ENCODE measurements at places on chromosomes 4 and X.

- no peak for DNase-seq
Measured at GRCh38 chr4:190018201-190018920, 8.7 kb downstream of the FRG2 start.

DNA sequence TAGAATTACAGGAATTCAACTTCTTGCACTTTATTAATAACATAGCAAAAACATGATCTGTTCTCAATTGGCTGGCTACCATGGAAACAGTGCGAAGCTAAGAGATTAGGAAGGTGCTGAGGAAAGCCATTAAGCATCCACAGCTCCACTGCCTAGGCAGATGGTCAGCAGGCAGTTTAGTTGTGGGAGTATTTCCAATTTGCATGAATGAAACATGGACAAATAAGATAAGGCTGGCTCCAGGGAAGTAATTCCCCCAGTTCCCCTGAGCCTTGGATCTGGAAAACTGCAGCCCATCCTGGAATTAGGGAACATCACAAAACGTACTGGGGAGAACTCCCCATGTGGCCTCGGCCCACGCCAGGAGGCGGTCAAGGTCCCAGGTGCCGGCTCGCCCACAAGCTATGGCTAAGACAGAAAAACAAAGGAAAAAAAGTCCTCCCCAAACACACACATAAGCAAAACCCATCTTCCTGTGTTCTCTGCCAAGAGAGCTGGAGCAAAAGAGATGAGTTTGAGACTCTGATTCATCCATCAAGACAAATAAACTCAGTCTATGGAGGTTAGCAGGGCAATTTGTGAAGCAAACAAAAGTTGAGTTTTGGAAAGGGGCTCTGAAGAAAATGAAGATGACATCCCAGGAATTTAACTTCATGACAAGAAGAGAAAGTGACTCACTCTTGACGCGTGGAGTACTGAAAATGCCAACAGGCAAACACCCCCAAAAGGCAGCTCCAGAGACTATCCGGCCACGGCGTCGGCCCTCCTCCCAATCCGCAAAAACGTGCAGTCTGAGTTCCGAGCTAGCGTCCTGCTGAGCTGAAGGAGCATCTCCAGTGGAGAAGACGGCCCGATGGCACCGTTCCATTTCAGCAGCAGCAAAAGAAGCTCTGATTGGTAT is 45.1 kb downstream of the IGFBP7 start:
- DNase-seq = no peak

GRCh38 chr4:76624931-76625715 is 190.1 kb downstream of the SHROOM3 start:
- DNase-seq = no peak

GRCh38 chrX:29690061-29690460 is 525.3 kb upstream of the MAGEB2 start:
- DNase-seq = no peak

DNA sequence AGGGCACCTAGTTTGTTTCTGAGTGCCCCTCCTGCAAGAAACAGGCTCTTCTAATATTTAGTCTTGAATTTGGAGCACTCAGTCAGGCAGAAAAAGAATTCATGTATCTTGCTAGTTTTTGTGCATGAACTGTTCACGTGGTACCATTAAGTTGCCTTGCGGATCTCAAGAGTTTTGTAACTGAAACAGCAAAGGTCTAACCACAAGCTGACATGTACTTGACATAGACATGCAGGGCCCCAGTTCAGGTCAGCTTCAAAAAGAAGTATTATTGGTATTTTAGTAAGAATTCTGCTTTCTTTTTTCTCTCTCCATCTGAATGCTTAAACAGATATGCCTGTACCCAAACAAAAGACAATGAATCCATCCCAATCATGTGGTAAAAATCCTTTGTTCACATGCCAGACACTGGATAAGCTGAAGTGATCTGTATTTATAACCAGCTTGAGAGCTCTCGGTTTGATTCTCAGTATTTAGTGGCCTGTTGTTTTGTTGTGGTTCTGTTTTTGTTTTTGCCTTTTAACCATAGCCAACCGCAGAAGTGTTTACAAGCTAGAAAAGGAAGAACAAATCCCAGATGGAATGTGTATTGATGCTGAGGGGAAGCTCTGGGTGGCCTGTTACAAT is 13.0 kb downstream of the RGN start:
- peak; percentile 25 for DNase-seq

- no peak for DNase-seq
Measured at GRCh38 chr4:170087163-170087700, 2.5 kb downstream of the AADAT start.

GRCh38 chr4:110196871-110197528 is 1.4 kb downstream of the ELOVL6 start:
- DNase-seq = no peak

DNA sequence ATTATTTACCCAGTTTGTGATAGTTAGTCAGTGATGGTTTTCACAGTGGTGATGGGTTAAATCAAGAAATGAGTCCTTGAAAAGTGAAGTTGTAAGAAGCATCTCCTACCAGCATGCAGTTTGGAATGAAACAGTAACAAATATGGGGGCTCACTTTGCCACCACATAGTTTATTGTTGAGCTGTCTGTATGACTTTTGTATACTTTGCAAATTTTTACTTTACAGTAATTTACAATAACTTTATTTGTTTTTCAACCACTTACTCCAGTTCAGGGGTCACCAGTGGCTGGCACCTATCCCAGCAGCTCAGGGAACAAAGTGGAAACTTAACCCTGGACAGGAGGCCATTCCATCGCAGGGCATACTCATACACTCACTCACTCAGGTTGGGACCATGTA is 64.5 kb upstream of the ANKRD50 start:
- DNase-seq = no peak

DNA sequence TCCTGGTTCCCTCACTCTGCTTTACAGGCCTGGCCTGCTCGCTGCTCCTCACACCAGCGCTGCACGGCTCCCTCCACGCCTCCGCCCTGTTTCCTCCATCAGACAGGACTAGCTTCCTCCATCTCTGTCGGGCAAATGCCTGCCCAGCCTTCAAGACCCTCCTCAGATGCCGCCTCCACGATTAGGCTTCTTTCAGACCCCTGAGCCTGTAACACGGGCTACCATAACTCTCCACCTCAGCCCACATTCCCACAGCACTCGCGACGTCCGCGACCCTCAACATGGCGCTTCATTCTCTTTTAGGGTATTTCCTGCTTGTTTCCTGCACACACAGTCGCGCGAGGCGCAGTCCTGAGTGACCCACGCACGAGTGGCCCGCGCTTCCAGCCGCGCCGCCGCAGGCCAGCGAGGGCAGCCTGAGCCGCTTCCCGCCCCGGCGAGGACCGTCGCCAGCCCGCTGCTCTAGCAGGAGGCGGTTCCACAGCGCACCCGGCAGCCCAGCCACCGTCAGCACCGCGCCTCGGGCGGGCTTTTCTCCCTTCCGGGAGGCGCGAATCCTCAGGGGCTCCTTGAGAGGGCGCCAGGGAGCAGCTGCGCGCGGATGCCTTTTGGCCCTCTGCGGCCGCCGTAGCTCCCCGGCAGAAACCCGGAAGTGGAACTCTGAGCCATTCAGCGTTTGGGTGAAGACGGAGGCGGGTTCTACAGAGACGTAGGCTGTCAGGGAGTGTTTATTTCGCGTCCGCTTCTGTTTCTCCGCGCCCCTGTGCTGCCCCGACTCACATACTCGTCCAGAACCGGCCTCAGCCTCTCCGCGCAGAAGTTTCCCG is at the start of gene FRG1:
FRG1 (plus strand) TSS at position 695 of the 827 bp plus-strand sequence. CDS start 138 bp downstream, outside the sequence.
- no peak for DNase-seq

DNA sequence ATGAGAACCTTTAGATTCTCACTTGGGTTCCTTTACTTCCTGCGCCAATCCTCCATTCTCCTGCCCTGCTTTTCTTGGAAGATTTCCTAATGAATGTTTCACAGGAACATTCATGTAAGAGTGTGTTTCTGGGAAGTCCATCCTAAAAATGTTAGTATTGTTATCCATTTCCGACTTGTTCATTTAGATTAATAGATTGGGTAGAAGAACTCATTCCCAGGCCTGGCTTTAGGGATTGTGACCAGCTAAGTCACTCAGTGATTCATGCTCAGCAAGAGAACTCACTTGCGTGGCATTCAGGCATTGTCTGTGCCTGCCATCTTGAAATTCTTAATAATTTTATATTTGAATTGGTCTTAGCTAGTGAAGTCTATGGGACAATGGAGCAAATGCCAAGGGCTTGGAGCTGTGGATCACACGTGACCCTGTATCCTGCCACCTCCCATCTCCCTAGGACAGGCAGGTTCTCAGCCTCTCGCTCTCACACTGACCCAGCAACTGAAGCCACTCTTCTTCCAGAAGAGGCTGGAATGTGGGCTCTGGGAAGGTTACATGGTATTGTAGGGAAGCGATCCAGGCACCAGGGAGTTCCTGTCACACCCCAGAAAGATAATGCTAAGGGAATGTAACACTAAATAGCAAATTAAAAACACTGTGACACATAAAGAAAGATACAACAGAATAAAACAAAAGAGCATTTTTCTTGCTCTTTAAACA is 562.1 kb downstream of the TMA16 start:
- no peak for DNase-seq

- no peak for DNase-seq
Measured at GRCh38 chr4:36884151-36884550, 360.4 kb upstream of the NWD2 start.

DNA sequence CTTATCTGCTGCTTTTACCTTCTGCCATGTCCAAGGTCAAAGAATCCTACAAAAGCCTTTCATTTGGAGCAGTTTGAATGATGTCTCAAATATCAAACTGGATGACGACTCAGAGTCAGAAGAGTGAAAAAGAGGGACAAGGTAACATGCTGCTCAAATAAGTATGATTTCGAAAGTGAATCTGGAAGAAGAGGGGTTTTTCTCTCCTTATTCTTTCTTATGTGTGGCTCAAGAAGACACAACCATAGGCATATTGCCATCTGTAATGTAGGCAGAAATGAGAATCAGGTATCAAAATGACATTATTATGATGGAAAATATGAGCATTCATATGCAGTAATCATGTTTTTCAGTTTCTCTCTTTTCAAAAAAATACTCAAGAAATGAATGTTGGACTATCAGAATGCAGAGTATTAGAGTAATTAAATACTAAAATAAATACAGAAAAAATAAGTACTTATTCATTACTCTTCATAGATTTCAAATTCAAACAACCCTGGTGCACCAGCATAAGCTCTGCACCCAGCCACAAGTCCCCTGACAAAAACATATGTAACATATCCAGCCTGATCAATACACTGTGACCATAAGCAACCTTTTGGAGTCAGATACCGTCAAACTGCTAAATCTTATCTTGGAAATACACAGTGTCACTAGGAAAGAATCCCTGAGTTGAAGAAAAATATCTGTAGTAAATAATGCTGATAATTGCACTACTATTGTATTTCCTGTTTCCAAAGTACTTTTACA is 468.6 kb downstream of the INPP4B start:
- no peak for DNase-seq

DNA sequence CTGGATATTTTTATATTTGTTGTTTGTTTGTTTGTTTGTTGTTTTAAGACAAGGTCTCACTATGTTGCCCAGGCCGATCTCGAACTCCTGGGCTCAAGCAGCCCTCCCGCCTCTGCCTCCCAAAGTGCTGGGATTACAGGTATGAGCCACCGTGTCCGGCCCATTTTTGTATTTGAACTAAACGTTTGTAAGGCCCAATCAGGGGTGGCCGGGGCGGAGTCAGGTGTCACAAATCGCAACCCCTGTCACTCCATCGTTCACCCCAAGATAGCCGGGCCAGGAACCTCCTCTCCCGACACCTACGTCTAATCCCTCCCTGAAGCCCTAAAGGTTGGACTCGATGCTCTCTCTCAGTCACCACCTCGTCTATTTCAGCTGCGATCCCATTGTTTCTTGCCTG is 722 bp upstream of the EFHC2 start:
- DNase-seq = no peak

DNA sequence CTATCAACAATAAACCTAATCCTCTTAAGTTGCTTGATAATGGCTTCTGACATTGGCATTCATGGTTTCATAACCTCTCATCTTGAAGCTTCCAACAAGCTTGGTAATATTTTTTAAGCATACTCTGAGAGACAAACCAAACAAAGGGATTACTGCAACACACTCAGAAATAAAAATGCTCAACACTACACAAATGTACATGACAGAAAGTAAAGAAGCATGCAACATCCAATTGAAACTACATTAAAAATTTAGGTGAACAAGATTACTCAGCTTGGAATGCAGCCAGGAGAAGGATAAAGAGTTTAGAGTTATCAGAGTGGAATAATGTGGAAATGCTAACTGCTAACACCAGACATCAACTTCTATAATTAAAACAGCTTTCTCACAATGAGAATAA is 1136.6 kb upstream of the PABPC4L start:
- DNase-seq = no peak

GRCh38 chr4:142091691-142092182 is 455.4 kb downstream of the IL15 start:
- no peak for DNase-seq

GRCh38 chrX:39772057-39772832 is 325.5 kb downstream of the BCOR start:
- no peak for DNase-seq

DNA sequence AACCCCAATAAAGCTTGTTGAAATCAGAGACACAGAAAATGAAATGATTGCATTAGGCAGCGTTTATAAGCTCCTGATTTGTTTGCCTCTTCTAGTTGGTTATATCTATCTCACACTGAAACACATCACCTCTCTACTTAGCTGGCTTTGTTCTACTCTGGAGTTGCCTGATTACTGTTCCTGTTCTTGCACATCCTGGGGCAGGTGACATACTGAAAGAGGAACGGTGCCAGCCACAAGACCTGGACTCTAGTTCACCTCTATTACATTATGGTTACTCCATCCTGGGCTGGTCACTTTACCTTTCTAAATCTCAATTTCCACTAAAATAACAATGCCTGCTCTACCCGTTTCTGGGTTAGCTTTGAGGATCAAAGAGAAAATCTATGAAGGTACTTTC is 47.9 kb downstream of the TRIM2 start:
- DNase-seq = no peak

DNA sequence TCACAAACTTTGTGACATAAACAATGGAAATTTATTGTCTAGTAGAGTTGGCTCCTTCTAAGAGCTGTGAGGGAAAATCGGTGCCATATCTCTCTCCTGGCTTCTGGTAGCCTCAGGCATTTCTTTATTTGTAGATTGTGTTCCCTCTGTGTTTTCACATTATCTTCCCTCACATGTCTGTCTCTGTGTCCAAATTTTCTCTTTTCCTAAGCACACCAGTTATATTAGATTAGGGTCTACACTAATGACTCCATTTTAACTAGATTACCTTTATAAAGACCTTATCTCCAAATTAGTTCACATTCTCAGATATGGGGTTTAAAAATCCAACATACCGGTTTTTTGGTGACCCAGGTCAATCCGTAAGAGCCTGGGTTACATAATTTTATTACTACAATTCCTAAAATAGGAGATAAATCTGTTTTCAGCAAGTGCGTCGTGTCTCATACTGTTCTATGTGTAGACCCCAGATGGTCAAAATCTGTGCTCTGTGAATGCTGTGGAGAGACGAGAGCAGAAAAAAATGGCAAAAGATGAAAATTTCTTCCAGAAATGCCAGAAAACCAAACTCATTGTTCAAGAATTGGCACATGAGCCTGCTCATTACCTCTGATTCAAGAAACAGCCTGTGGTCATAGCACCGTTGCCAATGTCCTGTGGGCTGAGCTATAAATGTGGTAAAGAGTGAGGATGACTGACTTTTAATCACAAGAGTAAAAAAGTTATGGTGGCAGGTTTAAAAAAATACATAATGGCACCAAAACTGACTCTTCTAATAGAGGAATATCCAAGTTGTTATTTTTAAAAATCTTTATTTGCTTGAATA is 574.7 kb downstream of the PCDH7 start:
- no peak for DNase-seq

GRCh38 chr4:20370274-20370673 is 118.6 kb downstream of the SLIT2 start:
- no peak for DNase-seq

GRCh38 chrX:105134273-105134672 is 86.2 kb downstream of the TEX13A start:
- no peak for DNase-seq
